ENCODE measurements at places on chromosomes 3 and 15.

DNA sequence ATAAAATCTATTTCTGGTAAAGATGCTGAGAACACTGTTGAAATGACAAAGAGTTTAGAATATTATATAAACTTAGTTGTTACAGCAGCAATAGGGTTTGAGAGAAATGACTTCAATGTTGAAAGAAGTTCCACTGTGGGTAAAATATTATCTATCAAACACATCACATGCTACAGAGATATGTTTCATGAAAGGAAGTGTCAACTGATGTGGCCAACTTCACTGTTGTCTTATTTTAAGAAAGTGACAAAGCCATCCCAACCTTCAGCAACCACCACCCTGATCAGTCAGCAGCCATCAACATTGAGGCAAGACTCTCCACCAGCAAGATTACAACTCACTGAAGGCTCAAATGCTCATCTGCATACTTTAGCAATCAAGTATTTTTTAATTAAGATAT lies 20.2 kb downstream of the TMEM39A start:
- DNase-seq: no peak

DNA sequence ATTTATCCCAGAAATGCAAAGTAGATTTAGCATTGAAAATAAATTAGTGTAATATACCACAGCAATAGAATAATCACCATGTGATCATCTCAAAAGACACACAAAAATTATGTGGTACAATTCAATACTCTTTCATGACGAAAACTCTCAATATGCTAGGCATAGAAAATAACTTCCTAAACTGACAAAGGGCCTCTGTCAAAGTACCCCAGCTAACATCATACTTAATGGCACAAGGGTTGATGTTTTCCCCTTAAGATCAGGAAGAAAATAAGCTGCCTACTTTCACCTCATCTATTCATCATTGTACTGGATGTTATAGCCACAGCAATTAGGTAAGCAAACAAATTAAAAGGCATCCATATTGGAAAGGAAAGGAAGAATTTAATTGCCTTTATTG lies 22.7 kb upstream of the NIPA2 start:
- no peak for DNase-seq

- DNase-seq: no peak
Measured at GRCh38 chr3:28863186-28863585, 417.7 kb upstream of the RBMS3 start.

GRCh38 chr15:69523010-69524001 lies 70.7 kb downstream of the RPLP1 start:
- peak; percentile 34 for DNase-seq

DNA sequence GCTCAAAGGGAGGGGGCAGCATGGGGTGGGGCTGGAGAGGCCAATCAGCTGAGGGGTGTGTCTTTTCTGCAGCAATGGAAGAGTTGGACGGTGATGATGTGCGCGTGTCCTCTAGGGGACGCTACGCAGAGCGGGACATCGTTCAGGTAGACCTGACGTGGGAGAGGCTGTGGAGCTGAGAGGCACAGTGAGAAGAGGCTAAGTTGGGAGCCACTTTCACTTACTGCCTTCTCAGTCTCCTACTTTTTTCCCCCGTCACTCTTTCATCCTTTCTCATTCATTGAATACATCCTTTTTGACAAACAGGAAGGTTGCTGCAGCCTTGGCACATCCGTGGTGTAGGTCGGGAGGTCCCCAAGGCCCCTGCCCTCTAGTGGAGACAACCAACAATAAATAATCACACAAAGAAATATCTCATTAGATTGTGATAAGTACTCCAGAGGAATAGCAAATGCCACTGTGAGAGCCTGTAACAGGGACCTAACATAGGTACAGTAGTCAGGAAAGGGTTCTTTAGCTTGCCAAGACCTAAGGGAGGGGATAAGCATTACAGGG lies 4.4 kb upstream of the BRPF1 start:
- DNase-seq: no peak

DNA sequence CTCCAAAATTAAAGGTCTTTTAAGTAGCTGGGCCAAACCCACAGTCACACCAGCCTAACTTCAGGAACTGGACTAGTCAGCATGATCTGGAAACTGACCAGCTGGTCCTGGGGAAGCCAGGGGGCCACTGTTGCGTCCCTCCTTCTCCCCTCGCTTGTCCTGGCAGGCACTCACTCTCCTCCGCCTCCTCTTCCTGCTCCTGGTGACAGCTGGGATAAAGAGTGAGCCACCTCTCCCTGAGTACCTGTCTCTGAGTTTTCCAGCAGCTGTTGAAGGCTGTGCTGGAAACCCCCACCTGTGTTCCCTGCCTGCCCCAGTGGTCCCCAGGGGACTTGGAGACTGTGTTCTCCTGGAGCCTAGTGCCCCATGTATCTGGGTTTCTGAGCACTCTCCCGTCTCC lies 56.0 kb downstream of the FGD5 start:
- DNase-seq: no peak

DNA sequence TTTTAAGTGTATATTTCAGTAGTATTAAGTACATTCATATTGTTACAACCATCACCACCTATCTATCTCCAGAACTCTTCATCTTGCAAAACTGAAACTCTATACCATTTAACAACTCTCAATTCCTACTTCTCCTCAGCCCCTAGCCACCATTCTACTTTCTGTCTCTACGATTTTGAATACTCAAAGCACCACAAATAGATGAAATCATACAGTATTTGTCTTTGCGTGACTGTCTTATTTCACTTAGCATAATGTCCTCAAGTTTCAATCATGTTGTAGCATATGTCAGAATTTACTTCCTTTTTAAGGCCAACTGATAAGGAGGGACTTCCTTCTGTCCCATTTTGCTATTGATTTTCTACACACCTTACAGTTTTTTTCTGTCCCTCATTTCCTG lies 593.3 kb downstream of the FHIT start:
- no peak for DNase-seq

GRCh38 chr15:84671211-84671610 lies 13.2 kb upstream of the NMB start:
- DNase-seq: no peak

- no peak for DNase-seq
Measured at GRCh38 chr15:85741021-85741421, 53.7 kb downstream of the KLHL25 start.

GRCh38 chr15:44765036-44765435 lies 28.7 kb downstream of the TRIM69 start:
- no peak for DNase-seq

DNA sequence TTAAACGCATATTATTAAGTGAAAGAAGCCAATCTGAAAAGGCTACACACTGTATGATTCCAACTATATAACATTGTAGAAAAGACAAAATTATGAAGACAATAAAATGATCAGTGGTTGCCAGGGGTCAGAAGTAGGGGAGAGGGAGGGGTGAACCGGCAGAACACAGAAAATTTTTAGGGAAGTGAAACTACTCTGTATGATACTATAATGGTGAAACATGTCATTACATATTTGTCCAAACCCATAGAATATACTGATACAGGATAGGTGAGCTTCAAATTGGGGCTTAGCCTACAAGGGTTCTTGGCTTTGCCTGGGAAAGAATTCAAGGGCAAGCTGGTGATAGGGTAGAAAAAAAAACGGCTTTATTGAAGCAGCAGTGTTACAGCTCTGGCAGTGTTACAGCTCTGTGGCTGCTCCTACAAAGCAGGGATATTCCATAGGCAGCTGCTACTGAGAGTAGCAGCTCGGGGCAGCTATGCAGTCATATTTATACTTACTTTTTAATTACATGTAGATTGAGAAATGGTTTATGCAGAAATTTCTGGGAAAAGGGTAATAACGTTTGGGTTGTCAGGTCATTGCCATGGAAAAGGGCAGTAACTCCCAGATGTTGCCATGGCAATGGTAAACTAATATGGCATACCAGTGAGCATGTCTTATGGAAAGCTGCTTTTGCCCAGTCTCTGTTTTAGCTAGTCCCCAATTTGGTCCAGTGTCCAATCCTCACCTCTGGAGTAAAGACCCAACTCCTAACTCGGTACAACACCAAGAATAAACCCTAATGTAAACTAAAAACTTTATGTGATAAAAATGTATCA lies 125.1 kb upstream of the SLC25A36 start:
- DNase-seq: no peak

DNA sequence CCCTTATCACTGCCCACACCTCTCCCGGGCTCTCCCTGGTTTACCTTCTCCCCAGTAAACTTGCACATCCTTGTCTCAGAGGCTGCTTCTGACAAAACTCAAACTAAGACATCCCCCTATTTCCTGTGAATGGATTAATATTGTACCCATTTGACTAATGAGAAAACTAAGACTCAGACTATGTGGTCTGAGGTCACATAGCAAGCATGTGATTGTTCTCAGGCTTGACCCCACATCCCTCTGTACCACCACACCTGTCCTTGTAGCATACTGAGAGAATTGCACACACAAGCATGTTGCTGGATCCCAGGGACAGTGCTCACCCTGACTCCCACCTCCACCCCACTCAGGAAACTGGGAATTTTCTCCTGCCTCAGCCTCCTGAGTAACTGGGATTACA lies 90.7 kb upstream of the HES1 start:
- DNase-seq: no peak

- DNase-seq: no peak
Measured at GRCh38 chr3:183824761-183825455, 469 bp downstream of the MAP6D1 start.

- DNase-seq: no peak
Measured at GRCh38 chr3:134798681-134799311, 3.7 kb downstream of the EPHB1 start.

- DNase-seq: no peak
Measured at GRCh38 chr3:171504376-171504775, 44.2 kb upstream of the TNIK start.

- DNase-seq: no peak
Measured at GRCh38 chr3:14950274-14950673, 2.9 kb downstream of the NR2C2 start.

DNA sequence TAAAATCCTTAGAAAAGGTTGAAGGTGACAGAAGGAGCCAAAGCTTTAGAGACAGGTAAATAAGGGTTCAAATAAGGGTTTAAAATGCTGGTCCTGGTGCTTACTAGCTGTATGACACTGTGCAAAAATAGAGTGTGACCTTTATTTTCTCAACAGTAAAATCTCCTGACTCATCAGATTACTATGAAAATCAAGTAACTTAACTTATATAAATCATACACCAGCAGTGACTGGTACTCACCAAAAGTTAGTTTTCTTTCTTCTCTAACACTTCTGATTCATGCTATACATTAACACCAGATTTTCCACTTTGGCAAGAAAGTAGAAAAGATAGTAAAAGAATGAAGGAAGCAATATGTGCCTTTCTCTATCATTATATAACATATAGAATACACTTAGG lies 205.9 kb upstream of the GBE1 start:
- DNase-seq: no peak

DNA sequence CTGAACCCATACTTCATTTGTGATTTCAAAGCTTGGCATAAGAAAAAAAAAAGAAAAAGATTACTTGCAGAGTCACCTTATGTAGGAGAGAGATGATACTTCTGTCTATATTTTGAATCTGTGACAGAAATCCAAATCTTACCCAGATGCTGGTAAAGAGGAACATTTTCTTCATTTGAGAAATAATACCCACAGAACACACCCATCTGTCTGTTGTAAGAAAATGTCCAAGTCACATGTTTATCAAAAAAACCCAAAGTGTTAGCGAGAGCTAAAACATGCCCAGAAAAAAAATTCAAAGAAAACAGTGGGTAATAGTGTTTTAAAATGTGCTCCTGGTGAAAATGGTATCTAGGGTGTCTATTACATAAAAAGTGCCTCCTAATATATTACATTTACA lies 18.0 kb upstream of the RAP2B start:
- DNase-seq: no peak

GRCh38 chr15:99706557-99707303 lies 26.5 kb downstream of the LYSMD4 start:
- no peak for DNase-seq

- DNase-seq: no peak
Measured at GRCh38 chr15:91291673-91292072, 191.6 kb downstream of the SV2B start.

- no peak for DNase-seq
Measured at GRCh38 chr3:73801444-73801843, 176.7 kb upstream of the PDZRN3 start.

- DNase-seq: no peak
Measured at GRCh38 chr3:169328471-169328870, 335.0 kb downstream of the MECOM start.

DNA sequence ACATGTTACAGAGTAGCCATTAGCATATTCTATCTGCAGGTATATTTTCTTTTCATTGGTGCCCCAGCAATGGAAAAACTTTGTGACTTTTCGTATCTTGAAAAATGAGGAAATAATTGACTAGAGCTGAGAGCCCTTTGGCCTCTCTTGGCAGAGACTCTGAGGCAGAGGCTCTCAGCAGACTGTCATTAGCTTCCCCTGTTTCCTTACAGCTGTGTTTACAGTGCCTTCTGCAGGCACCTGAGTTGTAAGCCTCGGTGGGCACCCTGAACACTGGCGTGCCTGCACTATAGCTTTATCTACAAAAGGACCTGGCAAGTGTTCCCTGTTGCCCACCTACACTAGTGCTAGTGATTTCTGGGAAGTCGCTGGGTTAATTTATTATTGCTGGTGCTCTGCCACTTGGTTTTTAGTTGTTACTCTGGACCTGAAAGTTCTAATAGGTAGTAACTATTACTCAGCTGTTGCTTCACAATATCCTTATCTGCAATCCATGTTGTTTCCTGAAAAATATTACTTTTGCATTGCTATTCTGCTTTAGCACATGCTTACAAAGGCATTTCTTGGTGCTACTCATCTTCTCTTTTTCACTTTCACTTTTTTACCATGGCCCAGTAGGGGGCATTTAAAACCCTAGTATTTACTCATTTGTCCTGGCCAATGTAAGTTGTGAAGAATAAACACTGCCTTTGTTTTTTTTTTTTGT lies 7.8 kb upstream of the GPR171 start:
- DNase-seq: no peak

DNA sequence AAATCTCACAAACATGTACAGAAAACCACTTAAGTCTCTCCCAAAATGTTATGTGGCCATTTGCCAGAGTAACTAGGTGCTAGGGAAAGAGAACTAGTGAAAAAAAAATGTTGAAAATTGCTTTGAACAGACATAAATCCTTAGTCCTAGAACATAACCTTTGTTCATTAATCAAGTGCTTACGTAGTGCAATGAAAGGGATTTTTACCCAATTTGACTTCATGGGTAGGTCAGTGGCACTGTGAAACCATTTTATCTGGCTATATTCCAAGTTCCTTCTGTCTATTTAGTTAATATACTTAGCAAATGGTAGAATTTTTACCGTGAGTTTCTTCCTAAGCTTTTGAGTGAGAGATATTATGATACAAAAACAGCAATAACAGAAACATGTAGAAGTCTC lies 209.4 kb downstream of the DIPK2A start:
- no peak for DNase-seq

DNA sequence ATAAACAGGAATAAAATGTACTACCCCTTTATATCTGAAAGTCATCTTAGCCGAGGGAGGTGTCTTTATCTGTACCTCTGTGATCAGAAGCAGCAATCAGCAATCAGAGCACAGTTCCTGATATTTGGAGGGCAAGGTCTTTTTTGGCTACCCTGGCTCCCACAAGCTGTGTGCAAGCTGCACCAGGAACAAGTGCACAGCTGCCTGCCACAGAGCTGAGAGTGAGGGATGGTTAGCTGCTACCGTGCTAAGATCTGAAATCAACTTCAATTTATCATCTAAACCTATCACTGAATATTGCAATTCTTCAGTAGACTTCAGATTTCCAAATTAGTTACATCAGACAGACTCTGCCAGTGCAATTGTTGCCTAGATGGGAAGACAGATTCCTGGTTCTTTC lies 404.6 kb upstream of the ARL6 start:
- no peak for DNase-seq

GRCh38 chr3:66427951-66428474 lies 72.8 kb downstream of the LRIG1 start:
- DNase-seq: no peak

- no peak for DNase-seq
Measured at GRCh38 chr3:36192901-36193300, 187.4 kb upstream of the STAC start.
